C1 segment of cervical spinal cord (tissue), 14 donors: ENCODE measurements at places on chromosomes 7 and 10.

DNA sequence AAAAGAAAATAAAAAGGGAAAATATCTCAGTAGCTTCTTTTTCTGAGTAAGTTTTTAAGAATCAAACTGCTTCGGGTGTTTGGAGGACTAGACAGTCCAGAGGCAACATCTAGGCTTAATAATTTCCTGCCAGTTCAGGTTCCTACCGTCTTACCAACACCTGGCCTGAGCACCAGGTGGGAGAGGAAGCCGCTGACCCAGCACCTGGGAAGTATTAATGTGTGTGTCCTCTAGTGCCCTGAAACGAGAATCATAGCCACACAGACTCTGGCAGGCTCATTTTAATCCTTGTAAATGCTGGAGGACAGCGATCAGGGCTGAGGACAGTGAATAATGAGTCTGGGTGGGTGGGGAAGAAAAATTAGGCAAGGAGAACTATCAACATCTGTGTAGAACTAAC, 137.4 kb downstream of the ZNF438 start:
- DNase-seq, result no peak

GRCh38 chr10:5977471-5978229, at the start of gene IL15RA:
Gene IL15RA (minus strand): TSS chr10:5977543. CDS start chr10:5977492, 51 bp downstream.
- peak; percentile 28 for DNase-seq

GRCh38 chr7:48173756-48174382, 2.6 kb downstream of the ABCA13 start:
- DNase-seq, result no peak

DNA sequence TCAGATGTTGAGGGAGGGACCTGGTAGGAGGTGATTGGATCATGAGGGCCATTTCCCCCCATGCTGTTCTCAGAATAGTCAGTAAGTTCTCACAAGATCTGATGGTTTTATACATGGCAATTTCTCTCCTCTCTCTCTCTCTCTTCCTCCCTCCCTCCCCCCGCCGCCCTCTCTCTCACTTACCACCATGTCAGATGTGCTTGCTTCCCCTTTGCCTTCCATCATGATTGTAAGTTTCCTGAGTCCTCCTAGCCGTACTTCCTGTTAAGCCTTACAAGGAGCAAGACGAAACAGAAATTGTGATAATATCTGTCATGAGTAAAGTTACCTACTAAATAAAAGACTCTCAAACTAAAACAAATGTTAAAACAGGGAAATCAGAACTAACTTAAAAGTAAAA, 19.9 kb upstream of the GPR141 start:
- no peak for DNase-seq

- DNase-seq, result no peak
Observed at GRCh38 chr10:104297697-104298660, 29.0 kb downstream of the GSTO2 start.

DNA sequence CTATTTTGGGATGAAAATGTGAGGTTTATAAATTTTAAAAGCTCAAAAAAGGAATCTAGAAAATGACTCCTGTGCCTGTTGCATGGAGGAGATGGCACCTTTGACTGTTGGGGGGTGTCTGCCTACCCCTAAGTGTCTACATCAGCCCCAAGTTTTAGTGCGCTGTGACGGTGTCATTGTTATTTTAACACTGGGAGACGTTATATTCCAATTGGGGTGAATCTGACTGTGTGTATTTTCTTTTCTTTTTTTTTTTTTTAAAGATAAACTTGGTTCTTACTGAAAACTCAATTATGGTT, 517 bp downstream of the SRGN start:
- no peak for DNase-seq

GRCh38 chr7:32169228-32169627, 99.0 kb upstream of the PDE1C start:
- no peak for DNase-seq

DNA sequence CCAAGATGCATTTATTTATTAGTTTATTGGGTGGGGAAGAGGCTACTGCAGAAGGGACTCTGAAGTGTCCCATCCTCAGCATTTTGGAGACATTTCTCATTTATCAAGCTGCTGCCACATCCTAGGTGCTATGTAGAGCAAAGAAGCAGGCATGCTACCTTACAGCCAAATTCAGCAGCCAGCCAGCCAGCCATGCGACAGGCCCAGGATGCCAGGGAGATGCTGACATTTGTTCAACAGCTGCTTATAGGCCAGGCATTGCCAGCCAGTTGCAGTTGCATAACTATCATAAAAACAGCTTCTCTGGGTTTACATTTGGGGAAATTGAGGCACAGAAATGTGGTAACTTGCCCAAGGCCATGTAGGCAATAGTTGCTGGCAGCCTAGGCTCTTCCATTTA, 2.3 kb downstream of the SLC29A3 start:
- DNase-seq, result no peak

GRCh38 chr7:18390535-18390907, 105.0 kb upstream of the HDAC9 start:
- no peak for DNase-seq

DNA sequence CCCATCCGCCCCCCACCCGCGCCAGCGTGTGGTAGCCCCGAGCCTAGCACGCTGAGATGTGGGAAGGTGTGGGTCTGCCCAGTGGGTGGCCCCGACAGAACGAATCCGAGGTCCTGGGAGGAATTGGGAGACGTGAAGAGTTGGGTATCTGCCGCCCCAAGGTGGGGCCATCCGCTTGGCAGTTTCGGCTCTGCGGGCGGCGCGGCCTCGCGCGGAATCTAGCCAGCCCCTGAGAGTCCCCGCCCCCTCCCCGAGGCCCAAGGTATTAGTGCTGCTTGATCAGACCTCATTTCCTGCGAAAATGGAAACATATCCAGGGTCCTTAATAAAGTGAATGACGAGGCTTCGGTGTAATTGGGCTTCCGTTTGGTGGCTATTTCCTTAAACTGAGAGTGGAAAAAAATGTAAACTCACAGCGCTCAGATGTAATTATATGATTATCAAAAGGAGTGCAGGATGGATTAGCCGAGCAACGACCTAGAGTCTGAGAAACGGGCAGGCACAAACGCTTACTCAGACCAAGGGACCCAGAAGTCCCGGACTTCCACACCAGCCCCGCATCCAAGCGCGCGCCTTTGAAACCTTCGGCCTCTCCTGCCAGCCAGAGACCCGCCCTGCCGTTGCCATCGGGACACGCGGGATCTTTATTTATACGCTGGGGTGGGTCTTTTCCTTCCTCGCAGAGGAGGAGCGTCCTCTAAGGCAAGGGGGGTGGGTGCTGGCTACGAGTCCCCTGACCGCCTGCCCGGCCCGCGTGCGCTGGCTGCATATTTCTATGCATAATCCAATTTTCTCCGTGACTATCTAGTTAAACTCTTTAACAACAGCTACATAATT, 12.8 kb downstream of the LBX1 start:
- no peak for DNase-seq
